ENCODE measurements at places on chromosomes 5 and 9.

GRCh38 chr9:72462340-72462739 lies 59.1 kb upstream of the TMC1 start:
- no peak for DNase-seq

DNA sequence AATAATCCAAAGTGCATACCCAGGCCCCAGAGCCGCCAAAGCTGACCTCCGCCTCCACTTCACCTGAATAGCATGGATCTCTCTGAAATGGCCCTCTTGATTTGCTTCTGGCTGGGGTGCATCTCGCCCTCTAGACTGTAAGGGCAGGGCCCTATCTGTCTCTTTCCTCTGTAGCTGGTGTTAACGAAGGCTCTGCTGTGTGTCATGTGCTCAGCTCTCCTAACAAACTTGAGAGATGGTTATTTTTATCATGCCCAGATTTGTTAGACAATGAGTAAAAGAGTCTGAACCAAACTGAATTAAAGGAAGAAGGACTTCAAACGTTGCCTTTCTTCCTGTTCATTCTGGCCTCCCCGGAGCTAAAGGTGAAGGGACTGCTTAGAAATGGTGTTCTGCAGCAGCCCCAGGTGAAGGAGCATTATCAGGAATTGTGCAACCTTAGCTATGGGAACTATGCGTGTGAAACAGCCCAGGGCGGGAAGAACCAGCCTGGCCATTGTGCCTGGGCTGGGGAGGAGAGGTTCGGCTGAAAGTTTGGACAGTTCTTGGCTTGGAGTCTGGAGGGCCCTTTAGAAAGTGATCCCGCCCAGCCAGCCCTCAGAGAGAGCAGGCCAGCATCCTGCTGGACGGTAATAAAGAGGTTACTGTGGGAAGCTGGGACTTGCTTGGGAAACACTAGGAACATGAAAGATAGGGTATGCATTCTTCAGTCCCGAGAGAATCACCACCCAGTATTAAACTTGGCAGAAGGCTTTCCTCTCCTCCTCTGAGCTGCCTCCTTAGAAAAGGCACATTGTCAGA lies 73.5 kb downstream of the WWC1 start:
- DNase-seq, result no peak

- DNase-seq, result peak; percentile 93
Measured at GRCh38 chr9:117178596-117179375, 236.1 kb downstream of the ASTN2 start.

GRCh38 chr9:15138357-15138686 lies 168.7 kb downstream of the TTC39B start:
- DNase-seq, result no peak

GRCh38 chr9:122222791-122223190 lies 6.0 kb downstream of the LHX6 start:
- DNase-seq, result no peak

- no peak for DNase-seq
Measured at GRCh38 chr9:122468735-122469134, 9.0 kb downstream of the OR1J1 start.

Data from NCI-H446 treated with DMSO at 0.1 percent for 48 hours (cell line).